ENCODE measurements at places on chromosomes 3 and 15.

GRCh38 chr3:182793663-182794454, 555 bp downstream of the ATP11B start:
- peak; percentile 61 for DNase-seq

DNA sequence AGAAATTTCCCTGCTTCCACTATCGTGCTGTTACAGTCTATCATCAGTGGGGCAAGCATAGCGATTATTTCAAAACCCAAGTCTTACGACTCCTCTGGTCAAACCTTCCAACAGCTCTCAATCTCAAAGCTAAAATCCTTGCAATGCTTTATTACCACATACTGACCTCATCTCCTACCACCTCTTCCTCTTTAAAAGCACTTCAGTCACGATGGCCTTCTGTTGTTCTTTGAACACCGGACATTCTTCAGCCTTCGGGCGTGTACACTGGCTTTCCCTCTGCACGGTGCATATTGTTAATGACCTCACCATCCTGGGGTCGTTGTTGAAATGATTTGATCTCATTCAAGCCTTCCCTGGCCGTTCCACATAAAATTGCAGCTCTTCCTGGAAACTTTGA, 31.1 kb downstream of the MAGEL2 start:
- no peak for DNase-seq

GRCh38 chr3:8853081-8853480, 83.7 kb upstream of the OXTR start:
- DNase-seq = no peak

DNA sequence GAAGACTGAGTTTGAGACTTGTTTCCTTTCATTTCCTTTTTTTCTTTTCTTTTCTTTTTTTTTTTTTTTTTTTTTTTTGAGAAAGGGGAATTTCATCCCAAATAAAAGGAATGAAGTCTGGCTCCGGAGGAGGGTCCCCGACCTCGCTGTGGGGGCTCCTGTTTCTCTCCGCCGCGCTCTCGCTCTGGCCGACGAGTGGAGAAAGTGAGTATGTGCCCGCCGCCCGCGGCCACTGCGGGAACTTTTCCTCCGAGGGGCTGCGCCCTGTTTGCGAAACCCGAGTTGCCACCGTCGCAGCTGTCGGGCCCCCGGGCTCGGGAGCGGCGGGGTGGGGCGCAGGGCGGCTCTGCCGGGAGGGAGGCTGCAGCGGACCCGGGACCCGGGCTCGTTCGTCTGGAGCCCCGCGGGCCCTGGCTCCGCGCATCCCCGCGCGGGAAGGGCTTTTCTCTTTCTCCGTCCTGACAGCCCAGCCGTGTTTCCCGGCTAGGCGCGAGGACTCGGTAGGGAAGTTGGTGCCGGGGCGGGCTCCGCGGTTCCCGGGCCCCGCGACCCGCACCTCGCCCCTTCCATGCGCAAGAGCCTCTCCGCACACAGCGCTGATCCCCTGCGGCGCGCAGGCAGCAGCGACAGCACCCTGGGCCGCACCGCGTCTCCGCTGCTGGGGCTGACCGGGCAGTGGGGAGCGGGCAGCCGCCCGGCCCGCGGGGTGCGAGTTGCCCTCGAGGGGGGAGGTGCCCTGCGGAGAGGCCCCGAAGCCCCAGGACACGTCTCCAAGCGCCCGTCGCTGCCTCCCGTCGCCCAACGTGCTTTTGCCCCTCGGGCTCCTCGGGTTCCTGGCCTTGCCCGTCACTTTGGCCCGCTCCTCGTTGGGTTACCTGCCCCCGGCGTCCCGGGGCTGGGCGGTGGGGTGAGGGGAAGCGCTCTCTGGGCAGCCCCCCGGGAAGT, 1.4 kb downstream of the IGF1R start:
- peak; percentile 70 for DNase-seq

All from right hindlimb (tissue), 1 donor.